Activated CD8-positive, alpha-beta memory T cell treated with anti-CD3 and anti-CD28 coated beads for 1 hour (primary cell): ENCODE measurements at places on chromosomes 3 and 15.
A peak's percentile ranks its signal among the peaks of the same experiment; 100 is the strongest.

GRCh38 chr15:90885432-90886290 lies 1.4 kb downstream of the FES start:
- peak; percentile 72 for DNase-seq

GRCh38 chr3:42849017-42849416 lies 26.7 kb downstream of the CYP8B1 start:
- no peak for DNase-seq

DNA sequence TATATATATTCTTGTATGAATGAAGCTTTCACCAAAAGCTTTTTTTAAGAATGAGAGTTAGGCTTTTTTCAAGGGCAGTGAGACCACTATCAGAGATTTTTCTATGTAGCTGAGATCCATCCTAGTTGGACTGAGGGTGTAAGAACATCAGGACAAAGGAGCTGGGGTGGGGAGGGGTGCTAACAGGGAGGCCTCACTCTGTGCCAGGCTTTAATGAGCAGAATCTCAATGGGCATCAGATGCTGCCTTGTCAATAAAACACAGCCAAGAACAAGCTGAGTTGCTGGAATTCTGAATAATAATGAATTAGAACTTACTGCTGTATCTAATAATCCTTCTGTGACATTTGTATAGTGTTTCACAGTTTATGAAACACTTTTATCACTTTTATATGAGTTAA lies 41.4 kb upstream of the USP3 start:
- DNase-seq: no peak

DNA sequence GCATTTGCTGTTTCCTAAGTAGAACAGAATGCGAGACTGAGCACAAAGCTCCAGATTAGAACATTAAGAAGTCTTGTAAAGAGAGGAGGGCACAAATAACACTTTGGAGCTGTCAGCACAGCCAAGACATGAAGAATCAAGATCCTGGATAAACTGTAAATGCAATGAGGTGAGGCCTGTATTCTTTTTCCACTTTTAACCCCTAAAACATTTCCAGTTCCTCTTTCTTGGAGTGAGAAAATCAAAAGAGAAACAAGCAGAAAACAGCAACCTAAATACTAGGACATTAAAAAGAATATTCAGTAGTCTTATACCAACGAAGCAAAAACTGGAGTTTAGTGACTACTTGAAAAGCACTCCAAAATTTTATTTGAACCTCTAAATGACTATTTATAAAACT lies 204.3 kb downstream of the ZBTB20 start:
- DNase-seq: no peak

- no peak for DNase-seq
Observed at GRCh38 chr3:52092891-52093290, 36.5 kb upstream of the DUSP7 start.

DNA sequence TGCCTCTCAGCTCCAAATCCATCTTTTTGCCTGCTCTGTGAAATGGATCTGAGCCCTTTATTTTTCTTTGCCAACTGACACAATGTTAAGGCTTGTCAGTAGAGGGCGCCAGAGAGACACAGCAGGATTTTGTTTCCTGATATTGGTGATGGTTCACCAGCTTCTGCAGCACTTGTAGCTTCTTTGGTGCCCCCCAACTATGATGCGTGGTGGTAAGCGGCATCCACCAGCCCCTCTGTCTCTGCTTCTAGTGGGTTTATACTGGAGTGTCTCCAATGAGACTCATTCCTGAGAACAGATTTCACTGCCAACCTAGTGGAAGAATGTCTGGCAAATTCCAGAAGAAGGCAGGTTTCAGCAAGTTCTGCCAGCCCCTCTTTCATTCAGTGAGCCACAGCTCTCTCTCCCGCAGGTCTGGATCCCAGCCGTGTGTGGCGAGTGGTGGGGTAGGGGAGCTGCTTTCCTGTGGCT lies 471.9 kb upstream of the FRG2C start:
- DNase-seq: peak; percentile 5

GRCh38 chr3:10363935-10364334 lies 43.0 kb upstream of the SEC13 start:
- no peak for DNase-seq

GRCh38 chr3:15796771-15797641 lies 773 bp downstream of the ANKRD28 start:
- no peak for DNase-seq

- DNase-seq: no peak
Observed at GRCh38 chr3:123688241-123688747, 103.4 kb upstream of the HACD2 start.

DNA sequence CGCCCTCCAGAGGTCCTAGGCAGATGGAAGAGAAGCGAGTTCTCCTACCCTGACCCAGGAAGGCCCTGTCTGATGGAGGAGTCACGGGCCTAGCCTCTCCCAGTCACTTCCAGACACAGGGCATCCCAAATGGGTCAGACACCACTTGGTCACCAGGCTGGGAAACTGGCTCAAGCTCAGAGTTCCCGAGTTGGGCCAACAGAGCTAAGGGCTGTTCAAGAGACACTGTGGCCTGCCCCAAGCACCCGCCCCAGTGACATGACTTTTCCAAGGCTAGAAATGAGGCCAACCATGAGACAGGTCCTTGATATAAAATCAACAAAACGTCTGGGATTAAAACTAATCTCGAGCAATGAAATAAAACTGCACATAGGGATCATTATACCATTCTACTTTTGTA lies 113.8 kb downstream of the IQSEC1 start:
- DNase-seq: no peak

- no peak for DNase-seq
Observed at GRCh38 chr3:125356140-125357026, 18.7 kb downstream of the ZNF148 start.

- no peak for DNase-seq
Observed at GRCh38 chr3:151890721-151891141, 17.3 kb downstream of the SUCNR1 start.

DNA sequence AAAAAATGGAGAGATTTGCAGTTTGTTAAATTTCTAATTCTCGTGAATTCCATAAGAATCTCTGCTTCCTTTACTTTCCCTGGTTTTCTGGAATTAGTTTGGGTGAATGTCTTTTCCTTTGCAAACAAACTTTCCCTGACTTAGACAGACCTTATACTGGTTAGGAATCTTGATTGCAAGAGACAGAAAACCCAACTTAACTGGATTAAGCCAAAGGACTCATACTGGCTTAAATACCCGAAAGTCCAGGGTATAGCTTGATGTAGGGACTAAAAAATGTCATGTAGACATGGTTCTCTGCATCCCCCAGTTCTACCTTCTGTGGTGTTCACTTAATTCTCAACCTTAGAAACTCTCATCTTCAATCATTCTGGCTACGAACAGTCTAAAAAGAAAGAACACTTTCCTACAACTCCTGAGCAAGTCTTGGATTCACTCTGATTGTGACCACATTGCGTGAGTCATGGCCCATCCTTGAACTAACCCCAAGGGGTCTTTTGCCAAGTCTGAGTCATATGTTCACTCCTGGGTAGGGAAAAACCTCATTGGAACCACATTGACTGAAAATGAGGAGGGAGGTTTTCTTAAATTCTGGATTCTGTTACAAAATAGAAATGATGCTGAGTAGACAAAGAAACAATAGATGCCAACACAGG lies 136.0 kb upstream of the DAZL start:
- DNase-seq: no peak

- no peak for DNase-seq
Observed at GRCh38 chr15:61314427-61314826, 85.3 kb upstream of the RORA start.

DNA sequence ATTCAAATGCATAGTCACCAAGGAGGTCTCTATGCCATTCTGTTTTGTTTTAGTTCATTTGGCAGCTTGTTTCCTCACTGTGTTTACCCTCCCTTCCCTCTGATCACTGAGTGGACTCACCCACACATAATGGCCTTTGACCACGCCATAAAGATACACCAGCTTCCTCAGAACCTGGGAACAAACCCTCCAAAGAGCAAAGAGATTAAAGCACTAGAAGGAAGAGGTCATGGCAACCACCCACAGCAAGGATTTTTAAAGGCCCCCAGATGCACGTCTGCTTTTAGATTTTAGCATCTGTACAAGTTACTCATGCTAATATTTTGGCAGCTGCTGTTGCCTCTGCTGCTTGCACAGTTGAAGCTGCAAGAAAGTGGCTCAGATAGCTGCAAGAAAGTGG lies 47.9 kb upstream of the CADPS start:
- DNase-seq: no peak

DNA sequence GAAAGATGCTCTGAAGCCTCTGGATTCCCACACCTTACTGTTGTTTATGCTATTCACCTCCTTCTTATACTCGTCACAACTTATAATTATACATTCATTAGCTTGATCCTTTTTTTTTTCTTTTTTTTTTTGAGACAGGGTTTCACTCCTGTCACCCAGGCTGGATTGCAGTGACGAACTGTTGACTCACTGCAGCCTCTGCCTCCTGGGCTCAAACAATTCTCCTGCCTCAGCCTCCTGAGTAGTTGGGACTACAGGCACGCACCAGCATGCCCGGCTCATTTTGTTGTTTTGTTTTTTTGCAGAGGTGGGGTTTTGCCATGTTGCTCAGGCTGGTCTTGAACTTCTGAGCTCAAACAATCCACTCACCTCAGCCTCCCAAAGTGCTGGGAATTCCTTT lies 143.6 kb downstream of the PLCL2 start:
- no peak for DNase-seq

DNA sequence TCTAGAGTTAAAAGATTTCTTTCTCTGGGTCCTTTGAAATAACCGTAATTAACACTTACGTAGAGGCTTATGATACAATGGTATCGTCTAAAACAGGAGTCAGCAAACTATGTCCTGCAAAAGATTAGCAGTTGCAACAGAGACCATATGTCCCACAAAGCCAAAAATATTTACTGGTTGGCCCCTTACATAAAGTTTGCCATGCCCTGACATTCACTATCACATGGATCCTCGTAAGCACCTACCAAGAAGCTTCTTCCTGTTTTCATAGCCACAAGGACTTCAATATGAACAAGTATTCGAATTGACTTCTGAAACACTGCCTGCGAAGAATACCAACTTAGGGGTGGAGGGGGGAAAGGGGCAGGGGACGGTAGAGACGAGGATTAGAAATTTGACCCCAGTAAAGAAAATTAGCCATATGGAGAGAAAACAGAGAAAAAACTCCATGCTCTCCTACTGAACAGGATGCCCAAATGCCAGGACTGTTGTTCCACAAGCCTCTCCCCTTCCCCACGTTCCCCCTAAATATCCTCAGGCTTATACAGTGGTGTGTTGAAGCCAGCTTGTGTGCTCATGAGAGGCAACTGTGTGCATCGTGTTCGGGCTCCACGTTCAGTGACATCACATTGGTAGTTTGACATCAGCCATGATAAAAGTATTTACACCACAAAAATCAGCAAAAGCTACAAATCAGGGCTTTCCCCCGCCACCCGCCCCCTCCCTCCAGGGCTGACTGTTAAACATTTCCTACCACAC lies 144.1 kb upstream of the HES1 start:
- no peak for DNase-seq

- no peak for DNase-seq
Observed at GRCh38 chr3:38318766-38319671, 27.6 kb upstream of the XYLB start.

DNA sequence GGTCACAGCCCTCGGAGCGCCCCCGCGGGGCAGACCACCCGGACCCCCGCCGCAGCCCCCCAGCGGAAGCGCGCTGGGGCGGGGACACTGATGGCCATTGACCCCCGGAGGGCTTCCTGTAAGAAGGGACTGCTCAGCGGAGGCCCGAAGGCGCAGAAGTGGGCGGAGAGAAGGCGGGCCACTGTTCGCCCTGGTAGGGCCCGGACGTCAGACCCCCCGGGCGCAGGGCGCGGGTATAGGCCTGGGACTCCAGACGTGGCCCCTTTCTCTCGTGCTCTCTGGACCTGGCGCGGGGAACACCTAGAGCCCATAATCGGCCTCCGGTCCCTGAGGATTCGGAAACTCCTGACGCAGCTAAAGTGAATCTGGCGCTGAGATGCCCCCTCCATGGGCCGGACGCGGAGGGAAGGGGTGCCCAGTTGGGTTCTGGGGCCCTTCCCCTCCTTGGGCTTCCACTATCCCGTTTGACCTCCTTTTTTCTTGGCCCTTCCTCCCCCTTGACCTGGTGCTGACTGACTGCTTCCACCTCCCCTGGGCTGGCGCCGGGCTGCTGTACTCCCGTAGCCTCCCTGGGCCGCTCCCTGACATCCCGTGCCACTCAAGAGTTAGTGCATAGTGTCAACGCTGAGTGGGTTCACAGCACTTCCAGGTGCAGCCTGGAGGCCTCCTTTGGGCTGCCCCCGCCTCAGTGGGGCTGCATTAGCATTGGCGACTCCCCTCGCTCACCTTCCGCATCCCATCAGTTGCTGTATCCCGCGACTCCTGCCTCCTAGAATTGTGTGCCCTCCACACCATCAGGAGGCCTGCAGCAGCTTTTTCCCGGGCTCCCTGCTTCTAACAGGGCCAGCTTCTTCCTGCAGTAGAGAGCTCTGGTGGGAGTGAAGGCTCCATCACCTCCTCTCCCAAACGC lies 694 bp downstream of the ABTB1 start:
- peak; percentile 41 for DNase-seq

- no peak for DNase-seq
Observed at GRCh38 chr15:47384341-47384740, 333.0 kb upstream of the SEMA6D start.

DNA sequence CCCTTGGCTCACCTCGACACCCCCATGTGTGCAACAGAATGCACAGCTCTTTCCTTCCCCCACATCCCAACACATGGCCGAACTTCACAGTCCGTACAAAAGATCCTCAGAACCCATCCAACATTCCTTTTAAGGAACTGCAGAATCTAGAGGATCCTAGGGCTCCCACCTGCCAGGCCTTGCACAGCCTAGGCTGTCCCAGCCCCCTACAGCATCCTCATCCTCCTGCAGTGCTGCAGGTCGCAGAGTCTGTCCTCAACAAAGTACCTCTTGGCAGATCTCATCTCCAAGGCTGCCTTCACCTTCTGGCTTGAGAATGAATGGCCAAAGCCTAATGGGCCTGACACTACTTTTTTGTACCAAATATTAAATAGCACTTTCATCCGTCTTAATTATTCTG lies 19.8 kb downstream of the PRR23E start:
- DNase-seq: no peak

GRCh38 chr15:101349047-101349951 lies 54.3 kb upstream of the SNRPA1 start:
- no peak for DNase-seq

GRCh38 chr3:55313666-55314065 lies 173.4 kb downstream of the WNT5A start:
- no peak for DNase-seq

DNA sequence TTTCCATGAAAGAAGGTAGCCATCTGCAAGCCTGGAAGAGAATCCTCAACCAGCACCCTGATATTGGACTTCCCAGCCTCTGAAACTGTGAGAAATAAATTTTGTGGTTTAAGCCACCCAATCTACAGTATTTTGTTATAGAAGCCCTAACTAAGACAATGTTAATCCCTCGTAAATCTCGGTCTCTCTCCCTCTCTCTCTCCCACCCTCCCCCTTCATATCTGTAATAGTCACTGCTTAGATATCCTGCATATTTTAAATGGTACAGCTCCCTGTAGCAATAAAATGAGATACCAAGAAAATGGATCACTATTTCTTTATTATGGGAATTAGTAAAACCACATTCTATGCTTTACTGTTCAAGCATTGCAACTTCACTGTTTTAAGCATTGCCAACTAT lies 21.0 kb upstream of the FAM174B start:
- no peak for DNase-seq

- DNase-seq: no peak
Observed at GRCh38 chr3:141793476-141794260, 30.5 kb downstream of the GRK7 start.
